ENCODE measurements at places on chromosomes 7 and 10.
A peak's percentile ranks its signal among the peaks of the same experiment; 100 is the strongest.

GRCh38 chr7:140605337-140605736 is 35.3 kb downstream of the DENND2A start:
- DNase-seq, result no peak

GRCh38 chr7:51012569-51013217 is 230.0 kb upstream of the GRB10 start:
- DNase-seq, result no peak

DNA sequence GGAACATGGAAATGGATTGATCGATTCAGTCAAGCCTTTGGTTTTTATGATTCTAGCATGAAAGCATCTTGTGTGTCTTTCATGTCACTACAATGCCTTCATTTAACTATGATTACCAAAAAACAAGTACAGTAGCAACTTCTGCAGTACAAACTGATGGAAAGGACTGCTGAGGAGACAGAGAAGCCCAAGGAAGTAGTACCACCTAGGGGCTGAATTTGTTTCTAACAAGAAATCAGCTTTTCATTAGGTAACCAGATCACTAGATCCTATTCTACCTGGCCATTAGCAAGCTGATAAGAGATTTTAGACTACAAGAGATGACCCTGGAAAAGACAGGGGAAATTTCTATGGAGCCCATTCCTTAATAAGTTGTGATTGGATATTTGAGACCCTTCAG is 3.2 kb upstream of the IFIT1 start:
- DNase-seq, result no peak

DNA sequence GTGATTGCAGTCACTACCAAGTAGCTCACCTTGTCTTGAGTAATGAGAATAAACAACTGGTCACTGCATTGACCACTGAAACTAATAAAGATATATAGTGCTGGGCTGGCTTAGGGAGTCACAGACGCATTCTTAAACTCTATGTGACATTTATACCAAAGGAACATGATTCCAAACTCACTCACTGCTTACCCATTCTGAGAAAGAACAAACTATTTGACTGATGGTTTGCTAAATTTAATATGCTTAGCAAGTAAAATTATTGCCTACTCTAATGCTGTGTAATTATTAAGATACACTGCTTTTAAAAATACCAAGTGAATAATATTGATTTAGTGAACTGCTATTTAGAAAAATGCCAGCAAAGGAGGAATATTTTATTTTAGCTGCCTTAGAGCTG is 191.1 kb downstream of the LRMDA start:
- no peak for DNase-seq

DNA sequence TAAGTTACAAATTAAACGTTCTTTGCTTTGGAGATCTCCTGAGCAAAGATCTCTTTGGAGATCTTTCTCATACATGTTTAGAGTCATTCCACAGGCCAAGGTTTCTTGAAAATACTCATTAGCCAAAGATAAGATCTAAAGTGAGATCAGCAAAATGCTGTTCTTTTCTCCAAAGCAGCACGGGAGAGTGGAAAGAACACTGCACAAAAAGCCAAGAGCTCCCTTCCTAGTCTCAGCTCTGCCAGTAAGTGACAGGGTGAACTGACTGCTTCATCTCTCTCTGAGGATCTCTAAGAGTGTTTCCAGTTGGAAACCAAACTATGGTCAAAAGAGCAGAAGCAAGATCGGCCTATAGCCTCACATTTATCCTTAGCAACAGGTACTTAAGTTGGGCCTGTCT is 168.4 kb upstream of the ASAH2 start:
- DNase-seq, result no peak

GRCh38 chr7:29527505-29528108 is 36.0 kb upstream of the PRR15 start:
- DNase-seq, result no peak

DNA sequence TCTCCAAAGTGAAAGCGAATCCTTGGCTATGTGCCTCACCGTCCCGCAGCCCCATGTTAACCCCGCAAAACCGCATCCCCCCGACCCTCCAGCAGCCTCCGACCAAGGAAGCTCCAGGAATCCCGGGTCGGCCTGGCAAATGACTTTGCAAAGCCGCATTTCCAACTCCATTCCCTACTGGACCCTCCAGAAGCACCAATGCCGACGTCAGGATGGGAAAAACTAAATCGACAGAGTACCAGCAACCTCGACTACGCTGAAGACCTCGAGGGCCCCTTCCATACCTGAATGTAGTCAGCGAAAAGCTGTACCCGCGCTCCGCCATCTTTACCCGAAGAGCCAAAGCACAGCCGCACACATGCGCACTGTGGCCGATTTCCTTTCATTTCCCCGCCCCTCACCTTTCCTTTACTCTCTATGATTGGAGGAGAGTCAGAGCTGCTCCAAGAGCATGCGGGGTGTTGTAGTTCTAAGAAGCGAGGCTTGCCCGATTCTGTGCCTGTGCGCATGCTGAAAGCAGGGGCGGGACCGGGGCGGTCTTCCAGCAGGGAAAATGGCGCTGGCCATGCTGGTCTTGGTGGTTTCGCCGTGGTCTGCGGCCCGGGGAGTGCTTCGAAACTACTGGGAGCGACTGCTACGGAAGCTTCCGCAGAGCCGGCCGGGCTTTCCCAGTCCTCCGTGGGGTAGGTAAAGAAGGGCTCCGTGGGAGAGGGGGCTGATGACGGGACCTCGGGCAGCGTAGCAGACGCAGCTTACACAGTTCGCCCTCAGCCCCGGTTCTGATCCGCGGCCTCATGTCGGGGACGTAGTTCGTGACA is at the start of the genes MRPL32 and PSMA2:
TSS of gene MRPL32 (plus strand) at position 543 of the 818 bp plus-strand sequence. CDS start at position 554, 11 bp downstream.
TSS of gene PSMA2 (minus strand) at position 341 of the 818 bp plus-strand sequence. CDS start at position 325, 16 bp downstream.
- peak; percentile 95 for DNase-seq

- DNase-seq, result peak; percentile 87
Observed at GRCh38 chr10:101032637-101033224, 1.7 kb downstream of the SFXN3 start.

DNA sequence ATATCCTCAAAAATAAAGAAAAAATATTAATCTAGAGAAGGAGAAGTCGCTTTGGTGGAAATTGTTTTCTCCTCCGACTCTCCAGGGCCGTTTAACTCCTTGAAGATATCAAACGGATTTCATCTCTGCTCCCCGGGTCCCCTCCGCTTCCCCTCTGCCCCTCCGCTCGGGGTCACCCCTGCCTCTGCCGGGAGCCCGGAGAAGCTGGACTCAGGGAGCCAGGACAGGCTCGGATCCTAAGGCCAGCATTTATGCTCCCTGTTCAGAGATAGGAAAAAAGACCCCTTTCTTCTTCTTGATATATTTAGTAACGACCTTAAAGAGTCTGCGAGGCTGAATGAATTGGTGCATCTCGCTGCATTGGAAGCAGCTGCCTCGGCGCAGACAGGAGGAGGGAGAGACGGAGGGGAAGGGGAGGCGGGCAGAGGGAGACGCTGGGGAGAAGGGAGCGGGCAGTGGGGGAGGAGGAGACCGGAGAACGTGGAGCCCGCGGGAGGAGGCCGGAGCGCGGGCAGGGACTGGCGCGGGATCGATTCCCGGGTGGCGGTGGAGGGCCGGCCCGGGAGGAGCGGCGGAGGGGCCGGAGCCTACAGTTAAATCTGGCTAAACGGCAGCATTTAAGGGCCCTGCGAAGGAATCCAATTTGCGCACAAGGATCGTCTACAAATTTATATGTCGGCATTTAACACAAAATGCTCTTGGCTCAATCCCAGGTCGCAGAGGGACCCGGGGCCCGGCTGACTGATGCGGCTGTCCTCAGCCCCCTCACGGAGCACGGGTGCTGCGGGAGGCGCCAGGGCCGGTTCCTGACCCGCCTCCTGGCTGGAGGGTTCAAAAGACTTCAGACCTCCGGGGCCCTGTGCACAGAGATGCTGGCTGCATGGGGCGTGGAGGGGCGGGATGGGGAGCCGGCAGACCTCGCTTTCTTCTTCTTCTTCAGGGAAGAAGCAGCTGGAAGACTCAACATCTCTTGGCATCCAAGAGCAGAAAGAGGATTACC is 55.6 kb downstream of the CRTAC1 start:
- DNase-seq, result no peak

GRCh38 chr7:157612664-157613561 is 276.1 kb downstream of the DNAJB6 start:
- DNase-seq, result peak; percentile 83

- DNase-seq, result no peak
Observed at GRCh38 chr10:44974082-44974627, 4.5 kb downstream of the DEPP1 start.

DNA sequence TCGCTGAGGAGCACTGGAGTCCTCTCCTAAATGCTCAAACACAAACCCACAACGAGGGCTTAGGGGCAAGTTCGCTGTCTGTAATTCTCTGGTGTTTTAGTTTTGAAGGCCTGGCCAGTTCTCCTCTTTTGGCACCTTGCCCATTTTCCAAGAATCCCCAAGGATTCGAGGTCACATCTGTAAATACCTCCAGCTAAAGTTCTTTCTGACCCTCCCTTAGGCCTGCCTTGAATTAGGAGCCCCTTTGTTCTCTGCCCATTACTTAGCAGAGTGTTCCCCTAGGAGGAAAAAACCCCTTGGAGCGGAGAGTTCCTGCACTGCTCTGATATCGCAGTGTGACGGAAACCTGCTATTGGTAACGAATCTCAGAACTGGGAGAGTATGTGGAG is 743 bp upstream of the PYROXD2 start:
- DNase-seq, result no peak

DNA sequence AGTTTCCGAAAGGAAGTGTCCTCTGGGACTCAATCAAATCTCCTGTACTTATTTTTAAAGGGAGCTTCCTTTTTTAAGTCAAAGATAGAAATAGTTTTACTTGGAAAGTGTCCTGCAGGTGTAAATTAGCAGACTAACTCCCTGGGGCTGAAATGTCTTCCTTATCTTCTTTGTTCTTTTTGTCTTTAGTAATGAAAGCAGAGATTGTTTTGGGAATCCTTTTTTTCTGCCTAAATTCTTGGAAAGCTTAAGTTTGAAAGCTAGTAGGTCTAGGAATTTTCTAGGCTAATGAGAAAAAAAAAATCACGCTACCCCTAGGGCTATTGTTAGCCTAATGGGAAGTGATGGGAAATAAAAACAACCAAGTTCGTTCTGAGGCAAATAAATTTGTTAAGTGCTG is 139.1 kb upstream of the CSTF2T start:
- no peak for DNase-seq

DNA sequence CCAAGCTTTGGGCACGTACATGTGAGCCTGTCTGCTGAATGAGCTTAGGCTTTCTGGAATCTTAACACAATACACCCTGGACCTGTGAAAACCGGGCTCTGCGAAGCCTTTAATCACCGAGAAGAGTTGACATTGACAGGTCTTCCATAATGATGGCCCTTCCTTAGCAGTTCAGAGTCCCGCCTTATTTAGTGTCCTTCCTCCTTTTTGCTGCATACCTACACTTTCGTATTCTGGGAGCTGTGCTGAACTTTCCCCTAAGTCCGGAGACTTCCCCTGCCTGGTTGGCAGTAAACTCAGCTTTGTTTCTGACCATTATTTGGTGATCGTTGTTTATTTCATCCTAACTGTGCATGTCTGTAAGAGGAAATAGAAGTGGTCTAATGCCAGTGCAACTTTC is 212.0 kb downstream of the CAMK1D start:
- no peak for DNase-seq

GRCh38 chr10:71270301-71271220 is 48.5 kb upstream of the SLC29A3 start:
- DNase-seq, result peak; percentile 63

DNA sequence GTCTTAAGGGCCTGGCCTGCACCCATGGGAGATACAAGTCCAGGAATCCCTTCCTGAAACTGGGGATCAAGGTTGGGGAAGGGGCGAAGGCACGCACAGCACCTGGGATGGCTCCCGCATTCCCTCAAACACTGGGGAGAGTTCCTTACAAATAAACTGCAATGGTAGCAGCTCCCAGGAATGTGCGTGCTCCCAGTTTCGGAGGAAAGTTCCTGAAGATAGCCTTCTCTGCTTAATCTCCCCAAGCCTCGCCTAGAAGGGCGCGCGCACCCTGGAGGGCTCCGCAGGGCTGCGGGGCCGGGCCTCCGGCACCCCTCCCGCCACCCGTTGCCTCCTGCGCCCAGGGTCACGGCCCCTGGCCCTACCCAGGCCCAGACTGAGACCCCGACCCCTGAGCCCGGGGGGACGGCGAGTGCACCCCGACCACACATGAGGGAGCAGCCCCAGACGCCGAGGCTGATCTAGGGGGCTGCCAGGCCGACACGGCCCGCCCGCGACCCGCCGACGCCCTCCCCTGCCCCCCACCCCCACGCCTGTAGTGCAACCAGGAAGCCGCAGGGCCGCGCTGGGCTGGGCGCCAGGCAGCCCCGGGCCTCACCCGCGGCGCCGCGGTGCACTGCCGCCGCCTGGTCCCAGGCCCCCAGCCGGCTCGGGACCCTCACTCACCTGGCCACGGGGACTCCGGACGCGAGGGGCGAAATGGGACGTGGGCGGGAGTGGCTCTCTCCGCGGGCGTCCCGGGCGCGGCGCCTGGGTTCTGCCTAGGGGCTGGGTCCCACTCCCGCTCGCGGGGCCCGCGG is 460 bp downstream of the ANXA11 start:
- DNase-seq, result peak; percentile 48

DNA sequence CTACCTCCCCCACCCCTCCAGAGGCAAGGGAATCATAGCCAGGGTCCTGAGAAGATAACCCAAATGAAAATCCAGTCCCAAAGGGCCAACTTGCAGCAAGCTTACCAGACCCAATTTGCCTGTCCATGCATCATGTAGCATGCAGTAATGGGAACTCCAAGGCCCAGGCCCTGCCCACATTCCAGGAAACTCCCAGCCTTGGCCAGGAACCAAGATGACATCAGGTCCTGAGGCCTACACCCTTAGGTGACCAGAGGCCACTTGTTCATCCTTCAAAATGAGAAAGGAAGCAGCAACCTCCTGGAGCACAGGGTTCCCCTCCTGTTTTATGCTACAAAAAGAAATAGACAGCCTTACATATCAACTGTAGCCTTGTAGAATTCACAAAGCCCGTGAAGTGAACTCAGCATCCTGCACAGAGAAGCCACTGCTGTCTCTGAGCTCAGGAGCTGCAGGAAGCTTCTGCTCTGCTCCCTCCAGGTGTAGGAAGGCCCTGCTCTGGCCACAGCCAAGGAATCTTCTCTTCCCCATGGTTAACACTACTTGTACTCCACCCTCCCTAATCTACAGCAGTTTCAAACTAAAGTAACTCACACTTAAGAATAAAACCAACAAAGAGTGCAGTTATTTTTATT is 30.3 kb upstream of the GRB10 start:
- DNase-seq, result peak; percentile 92

DNA sequence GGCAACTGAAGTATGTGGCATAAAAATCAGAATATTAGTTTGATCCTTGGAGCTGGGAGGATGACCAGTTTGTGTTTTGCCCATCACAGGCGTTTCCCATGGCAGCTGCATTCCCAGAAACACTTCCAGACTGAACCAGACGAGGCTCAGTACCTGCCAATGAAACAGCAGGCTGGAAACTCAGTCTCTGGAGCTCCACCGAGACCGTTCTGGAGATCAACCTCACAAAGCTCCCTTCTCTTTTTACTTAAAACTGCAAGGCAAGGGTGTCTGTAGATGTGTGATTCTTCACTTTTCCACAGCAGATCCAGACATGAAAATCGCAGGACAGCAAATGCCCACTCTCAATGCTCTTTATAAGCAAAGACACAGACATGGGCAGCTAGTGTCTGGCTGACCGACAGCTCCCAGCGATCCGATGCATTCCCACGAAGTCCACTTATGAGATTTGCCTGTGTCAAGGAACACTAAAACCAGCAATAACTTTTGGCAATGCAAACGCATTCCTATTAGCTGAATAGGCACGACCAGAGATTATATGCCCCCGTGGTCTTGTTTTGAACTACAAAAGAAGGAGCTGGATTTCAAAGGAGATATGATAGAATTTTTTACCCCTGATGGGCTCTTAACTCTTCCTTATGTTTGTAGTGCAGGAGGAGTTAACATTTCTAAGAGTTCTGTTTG is 72.6 kb downstream of the ADAM12 start:
- DNase-seq, result no peak

GRCh38 chr10:58756130-58756719 is 243.6 kb downstream of the BICC1 start:
- no peak for DNase-seq

- no peak for DNase-seq
Observed at GRCh38 chr7:2527505-2528467, 8.2 kb downstream of the LFNG start.

Data from stomach (tissue), 19 donors.